ENCODE measurements at places on chromosomes 6 and 20.

DNA sequence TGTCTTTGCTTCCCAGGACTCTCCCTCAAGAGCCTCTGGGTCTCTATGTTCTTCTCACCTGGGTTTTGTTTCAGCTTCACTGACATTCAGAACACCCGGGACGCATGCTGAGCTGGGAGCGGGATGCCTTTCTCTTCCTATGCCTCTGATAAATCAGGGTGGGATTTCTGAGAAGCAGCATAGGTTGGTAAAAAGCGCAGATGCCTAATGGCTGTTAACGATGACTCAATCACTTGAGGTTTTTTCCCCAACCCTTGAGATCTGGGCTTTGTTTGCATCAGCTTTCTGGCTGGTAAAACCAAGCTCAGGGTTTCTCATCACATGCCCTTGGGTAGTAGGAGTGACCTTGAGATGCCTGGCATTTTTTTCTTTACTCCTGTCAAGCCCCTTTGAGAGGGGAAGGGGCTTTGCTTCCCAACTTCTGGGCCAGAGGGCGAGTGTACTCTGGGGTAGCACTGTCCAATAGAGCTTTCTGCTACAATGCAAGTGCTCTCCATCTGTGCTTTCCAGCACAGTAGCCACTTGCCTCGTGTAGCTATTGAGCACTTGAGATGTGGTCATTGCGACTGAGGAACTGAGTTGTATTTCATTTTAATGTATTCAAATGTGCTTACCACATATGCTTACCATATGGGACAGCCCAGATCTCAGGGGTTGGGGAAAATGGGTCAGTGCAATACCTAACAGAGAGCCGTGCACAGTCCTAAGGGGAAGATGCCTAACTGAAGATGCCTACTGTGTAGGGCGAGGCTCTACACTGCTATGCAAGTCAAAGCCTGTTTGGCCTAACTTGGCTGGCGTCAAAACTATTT lies 69.1 kb downstream of the PPP1R14C start:
- no peak for DNase-seq

GRCh38 chr6:34093854-34094430 lies 51.9 kb downstream of the GRM4 start:
- no peak for DNase-seq

DNA sequence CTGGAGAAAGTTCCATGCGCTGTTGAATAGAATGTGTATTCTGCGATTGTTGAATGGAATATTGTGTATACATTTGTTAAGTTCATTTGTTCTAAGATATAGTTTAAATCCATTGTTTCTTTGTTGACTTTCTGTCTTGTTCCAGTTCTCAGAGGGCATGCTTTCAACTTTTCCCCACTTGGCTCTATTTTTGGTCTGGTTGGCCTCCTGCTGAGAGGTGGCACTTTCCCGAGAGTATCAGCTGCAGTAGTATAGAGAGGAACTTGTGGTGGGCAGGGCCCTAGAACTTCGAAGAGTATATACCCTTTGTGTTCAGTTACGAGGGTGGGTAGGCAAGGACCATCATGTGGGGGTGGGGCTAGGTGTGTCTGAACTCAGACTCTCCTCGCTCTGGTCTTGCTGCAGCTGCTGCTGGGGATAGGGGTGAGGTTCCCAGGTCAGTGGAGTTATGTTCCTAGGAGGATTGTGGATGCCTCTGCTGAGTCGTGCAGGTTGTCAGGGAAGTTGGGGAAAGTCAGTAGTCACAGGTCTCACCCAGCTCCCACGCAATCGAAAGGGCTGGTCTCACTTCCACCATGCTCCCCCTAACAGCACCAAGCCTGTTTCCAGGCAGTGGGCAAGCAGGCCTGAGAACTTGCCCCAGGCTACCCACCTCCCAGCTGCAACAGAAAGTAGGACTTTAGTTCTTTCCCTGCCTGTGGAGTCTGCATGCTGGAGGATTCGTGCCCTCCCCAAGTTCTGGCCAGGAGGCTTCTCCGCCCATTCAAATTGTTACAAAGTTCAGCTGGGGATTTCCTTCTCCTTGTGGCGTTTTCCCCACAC lies 118.9 kb upstream of the SSTR4 start:
- no peak for DNase-seq

DNA sequence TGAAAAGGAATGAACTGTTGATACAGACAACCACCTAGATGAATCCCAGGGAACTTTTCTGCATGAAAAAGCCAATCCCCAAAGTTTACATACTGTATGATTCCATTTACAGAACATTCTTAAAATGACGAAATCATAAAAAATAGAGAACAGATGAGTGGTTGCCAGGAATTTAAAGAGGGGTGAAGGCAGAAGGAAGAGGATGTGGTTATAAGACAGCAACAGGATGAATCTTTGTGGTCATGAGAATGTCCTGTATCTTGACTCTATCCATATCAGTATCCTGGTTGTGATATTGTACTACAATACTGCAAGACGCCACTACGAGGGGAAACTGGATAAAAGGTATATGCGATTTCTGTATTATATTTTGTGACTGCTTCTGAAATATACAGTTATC lies 70.1 kb upstream of the EMILIN3 start:
- DNase-seq: peak; percentile 79

DNA sequence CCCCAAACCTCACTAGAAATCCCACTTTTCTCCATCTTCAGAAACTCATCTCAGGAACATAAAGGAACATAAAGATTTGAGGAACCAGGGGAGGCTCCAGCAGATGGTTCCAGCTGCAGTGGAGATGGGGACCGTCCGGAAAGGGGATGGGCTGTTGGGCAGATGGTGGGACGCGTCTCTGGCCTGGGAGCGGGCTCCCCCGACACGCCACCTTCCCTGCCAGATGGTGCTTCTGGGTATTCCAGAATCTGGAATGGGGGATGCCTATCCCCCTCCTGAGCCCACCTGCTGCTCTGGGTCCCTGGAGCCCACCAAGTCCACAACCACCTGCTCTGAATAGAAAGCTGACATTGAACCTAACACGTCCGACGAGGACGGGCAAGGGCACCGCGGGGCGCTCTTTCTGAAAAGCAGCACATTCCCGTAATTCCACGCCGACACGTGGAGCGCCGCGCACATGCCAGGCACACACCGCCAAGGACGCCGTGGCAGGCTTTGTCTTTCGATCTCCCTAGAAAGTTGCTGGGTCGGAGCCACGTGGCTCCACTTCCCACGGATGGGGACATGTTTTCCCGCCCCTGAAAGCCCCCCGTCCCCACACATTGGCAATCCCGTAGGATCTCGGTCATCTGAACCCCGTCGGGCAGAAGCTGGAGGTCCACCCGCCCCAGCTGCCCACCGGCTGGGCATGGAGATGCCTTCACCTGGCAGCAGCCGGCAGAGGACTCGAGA lies 27.3 kb downstream of the SLC2A4RG start:
- DNase-seq: no peak

GRCh38 chr20:44166008-44166407 lies 21.0 kb downstream of the JPH2 start:
- DNase-seq: no peak

- no peak for DNase-seq
Measured at GRCh38 chr6:148827416-148828045, 80.7 kb downstream of the UST start.

DNA sequence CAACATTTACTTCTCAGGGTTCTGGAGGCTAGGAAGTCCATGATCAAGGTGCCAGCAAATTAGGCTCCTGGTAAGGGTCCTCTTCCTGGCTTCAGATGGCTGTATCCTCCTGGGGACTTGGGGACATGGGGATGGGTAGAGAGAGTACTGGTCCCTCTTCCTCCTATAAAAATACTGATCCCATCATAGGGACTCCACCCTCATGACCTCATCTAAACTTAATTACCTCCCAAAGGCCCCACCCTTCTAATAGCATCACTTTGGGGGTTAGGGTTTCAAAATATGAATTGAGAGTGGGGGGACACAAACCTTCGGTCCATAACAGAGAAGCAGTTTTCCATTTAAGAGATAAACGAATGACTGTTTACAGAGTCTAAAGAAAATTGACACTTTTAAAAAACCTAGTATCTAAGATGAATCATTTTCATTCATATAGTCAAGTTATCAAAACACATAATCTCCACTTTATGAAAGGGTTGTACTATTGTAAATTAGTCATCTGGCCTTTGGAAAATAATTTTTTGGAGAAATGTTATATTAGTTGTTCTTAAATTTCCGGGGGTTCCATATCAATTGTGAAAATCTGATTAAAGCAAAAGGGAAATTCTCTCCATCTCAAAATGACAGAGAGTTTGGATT lies 33.5 kb downstream of the ELOVL5 start:
- DNase-seq: no peak

- DNase-seq: peak; percentile 78
Measured at GRCh38 chr6:18242062-18242851, 22.1 kb downstream of the DEK start.

GRCh38 chr6:14983599-14984518 lies 262.0 kb upstream of the JARID2 start:
- DNase-seq: no peak

- no peak for DNase-seq
Measured at GRCh38 chr6:132816660-132817059, 2.3 kb downstream of the RPS12 start.

DNA sequence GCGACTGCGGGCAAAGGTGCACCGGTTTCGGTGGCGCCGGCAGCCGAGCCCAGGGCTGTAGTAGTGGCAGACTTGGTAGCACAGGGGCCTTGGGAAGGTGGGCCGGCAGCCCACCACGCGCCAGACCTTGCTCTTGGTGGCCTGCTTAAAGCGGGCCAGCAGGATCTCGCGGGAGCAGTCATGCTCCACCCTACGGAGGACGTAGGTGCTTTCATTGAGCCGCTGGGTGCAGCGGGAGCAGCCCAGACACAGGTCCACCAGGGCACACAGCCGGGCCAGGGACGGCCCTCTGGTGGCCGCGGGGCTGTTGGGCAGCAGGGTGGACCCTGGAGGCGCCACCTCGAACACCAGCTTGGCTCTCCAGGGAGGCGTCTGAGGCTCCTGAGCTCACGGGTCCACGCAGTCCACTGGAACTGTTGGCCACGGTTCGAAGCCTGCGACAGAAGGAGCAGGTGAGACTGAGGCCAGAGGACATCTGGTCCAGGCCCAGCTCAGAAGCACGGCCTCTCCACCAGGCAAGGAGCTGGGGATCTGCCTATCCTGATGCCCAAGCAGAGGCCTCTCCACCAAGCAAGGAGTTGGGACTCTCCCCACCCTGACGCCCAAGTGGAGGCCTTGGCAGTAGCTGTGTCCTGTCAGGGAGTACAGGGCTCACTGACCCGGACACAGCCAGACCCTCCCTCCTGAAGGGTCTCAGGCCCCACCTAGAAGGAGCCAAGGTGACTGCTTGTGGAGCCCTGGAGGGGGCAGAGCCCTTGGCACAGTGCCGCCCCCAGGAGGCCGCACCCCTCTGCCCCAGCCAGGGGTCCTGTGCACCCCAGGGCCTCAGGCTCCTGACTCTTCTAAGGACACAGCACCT lies 1.0 kb downstream of the HELZ2 start:
- no peak for DNase-seq

GRCh38 chr6:16602035-16602434 lies 159.2 kb downstream of the ATXN1 start:
- DNase-seq: no peak

- no peak for DNase-seq
Measured at GRCh38 chr20:60263725-60264709, 305.8 kb downstream of the CDH26 start.

GRCh38 chr6:97394160-97394748 lies 111.2 kb upstream of the MMS22L start:
- peak; percentile 7 for DNase-seq

DNA sequence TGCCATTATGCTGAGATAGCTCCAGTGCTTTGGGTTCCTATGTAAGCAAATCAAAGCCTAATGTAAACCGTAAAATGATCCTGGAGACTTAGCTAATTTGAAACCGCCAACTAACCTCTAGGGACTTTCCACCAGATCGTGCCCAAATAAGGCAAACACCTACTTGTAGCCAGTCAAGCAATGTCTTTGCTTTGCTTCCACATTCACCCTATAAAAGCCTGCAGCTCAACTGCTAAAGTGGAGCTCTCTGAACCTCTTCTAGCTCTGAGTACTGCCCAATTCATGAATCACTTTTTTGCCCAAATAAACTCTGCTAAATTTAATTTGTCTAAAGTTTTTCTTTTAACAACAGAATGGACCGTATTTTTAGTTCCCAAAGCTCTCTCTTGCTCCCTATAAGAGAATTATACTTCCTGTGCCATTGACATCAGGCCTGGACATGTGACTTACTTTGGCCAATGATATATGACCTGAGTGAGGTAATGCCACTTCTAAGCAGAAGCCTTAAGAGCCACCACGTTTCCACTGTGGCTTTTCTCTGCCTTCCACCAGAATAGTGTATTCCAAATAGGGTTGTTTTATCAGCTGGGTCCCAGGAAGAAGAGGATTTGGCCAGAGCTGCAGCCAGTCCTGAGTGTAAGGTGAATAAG lies 34.8 kb upstream of the PSMF1 start:
- no peak for DNase-seq

- no peak for DNase-seq
Measured at GRCh38 chr20:63446216-63447024, 26.0 kb downstream of the KCNQ2 start.

- no peak for DNase-seq
Measured at GRCh38 chr6:35486005-35486925, 10.6 kb downstream of the TEAD3 start.

- DNase-seq: peak; percentile 58
Measured at GRCh38 chr20:51327251-51327841, 215.2 kb downstream of the NFATC2 start.
